ENCODE measurements at places on chromosomes 4 and X.

DNA sequence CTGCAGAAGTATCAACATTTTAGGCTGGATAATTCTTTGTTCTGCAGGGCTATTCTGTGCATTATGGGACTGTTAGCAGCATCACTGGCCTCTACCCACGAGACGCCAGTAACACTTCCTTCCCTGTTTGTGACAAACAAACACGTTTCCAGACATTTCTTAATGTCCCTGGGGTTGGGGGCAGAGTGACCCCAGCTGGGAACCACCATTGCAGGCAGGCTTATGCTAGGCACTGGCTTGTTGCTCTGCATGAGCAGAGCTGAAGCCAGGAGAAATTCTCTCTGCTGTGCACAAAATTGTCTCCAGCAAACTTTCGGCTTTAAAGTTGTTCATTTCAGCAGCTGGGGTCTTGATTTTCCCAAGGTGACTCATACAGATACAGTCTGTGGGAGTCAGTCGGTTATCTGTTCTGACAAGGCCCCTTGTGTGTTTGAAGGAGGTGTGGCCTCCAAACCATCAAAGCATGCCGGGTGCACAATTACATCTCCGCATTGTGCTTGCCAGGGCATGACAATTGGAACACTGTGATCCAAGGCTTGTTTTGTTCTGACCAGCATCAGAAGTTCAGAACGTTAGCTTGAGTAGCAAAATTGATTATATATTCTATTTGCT is 156.4 kb upstream of the BOD1L1 start:
- DNase-seq, result no peak

DNA sequence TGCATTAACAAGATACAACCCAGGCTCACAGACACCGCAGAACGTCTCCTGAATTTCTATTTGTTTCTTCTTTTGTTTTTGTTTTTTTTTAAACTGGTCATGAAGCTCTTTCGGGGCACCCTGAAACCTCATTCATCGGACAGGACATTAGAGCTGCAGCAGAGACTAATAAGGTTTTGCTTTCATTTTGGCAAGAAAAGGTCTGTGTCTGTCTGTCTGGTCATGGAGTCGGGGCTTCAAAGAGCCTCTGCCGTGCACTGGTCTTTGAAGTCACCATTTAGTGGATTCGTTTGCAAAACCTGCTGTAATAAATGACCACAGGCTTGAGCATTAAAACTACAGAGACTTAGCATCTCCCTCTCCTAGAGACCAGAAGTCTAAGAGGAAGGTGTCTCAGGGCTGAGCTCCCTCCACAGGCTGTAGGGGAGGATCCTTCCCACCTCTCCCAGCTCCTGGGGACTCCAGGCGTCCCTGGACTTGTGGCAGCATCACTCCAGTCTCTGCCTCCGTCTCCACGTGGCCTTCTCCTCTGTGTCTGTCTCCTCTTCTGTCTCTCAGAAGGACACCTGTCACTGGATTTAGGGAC is 247.5 kb downstream of the CRLF2 start:
- DNase-seq, result no peak

GRCh38 chr4:21699446-21699845 is 249.1 kb downstream of the KCNIP4 start:
- no peak for DNase-seq

- no peak for DNase-seq
These were observed 53.7 kb downstream of the CLDN22 start for GRCh38 chr4:183266371-183266770.

GRCh38 chr4:3292571-3293400 is at the start of gene RGS12:
Gene RGS12, plus strand, starts transcription at chr4:3293021. Its CDS starts 23,150 bp downstream, at chr4:3316171.
- peak; percentile 89 for DNase-seq

DNA sequence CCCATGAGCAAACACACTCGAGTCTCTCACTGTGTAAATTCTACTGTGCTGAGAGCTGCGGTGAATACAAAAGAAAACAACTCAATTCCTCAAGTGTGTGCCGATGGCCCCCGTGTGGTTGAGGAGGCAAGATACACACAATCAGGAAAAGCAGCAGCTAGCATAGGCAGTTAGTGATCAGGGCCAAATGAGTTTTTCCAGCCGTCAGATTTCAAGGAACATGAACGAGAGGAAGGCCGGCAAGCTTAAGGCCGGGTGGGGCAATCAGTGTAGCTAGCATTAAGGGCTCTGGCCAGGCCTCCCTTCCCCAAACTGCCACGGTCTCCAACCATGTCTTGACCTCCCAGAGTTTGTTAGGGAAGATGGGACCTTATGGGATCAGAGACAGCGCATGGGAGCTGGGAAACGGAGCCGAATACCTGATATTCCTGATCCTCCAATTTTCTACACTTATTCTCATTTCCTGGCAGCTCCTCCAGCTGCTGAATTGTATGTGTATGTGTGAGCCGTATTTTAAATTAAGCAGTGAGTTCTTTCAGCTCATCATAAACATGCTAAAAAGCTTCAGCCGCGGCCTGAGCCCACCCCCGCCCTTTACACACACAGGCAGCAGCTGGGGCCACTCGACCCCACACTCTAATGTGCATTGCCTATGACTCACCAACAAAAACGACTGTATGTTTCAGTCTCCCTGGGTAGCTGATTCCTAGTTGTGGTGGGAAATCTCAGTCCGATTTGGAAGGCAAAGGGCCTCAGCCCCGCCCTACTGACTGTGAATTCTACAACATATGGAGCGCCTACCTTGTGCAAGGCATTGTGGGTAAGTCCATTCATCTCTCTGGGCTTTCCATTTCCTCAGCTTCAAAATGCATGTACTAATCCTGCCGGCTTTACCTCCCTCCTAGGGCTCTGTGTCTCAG is 59.9 kb downstream of the RTL9 start:
- no peak for DNase-seq

DNA sequence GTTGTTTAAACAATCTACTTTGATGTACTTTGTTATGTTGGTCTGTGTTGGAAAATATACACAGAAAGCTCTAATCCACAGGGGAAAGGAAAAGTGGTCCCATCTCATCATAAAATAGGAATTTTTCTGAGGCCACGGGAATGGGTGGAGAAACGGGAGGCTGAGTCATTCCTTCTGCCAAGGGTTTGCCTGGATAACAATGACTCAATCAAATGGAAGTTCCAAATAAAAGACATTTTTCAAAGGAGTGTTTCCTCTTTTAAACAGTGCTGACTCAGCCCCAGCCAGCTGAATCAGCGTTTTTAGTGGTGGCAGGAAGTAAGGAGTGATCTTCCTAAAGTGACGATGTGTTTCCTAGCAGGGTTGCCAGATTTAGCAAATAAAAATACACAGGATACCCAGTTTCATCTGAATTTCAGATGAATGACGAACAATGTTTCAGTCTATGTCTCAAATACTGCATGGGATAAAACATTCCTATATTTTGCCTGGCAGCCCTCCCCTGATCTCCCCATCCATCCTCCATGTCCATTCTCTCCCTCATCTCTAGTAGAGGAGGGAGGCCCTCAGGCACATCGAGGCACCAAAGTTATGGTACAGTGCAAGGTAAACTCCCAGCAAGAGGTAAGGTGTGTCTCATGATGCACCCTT is 345.4 kb upstream of the GATB start:
- DNase-seq, result no peak

- DNase-seq, result peak; percentile 68
These were observed 82.4 kb upstream of the HPRT1 start for GRCh38 chrX:134377537-134377936.

DNA sequence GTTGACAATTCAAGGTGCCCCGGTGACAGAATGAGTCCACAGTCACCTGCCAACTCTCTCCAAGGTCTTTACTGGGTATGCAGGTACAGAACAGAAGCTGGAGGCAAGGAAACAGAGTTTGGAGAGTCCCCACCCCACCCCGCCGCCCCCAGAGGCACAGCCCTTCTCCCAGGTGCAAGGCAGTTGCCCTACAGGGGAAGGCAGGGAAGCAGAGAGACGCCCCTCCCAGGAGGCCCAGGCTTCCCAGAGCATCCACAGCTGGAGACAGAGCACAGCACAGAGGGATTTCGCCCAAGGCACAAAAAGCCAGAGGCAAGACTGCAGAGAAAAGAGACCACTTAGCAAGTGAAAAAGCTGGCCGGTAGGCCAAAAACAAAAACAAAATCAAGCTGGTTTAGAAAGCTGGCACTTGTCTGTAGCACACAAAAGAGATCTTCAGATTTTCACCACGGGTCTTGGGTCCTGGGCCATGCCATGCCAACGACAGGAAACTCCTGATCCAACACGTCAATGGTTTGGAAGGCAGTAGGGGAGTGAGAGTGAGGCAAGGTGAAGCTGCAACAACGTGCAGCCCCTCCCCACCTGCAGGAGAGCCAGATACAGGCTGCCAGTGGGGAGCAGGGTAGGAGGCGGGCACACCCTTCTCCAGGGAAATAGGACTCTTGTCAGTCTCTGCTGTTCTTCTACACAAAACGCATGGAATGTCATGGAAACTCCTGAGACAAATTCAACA is 113.3 kb downstream of the AFAP1 start:
- no peak for DNase-seq

DNA sequence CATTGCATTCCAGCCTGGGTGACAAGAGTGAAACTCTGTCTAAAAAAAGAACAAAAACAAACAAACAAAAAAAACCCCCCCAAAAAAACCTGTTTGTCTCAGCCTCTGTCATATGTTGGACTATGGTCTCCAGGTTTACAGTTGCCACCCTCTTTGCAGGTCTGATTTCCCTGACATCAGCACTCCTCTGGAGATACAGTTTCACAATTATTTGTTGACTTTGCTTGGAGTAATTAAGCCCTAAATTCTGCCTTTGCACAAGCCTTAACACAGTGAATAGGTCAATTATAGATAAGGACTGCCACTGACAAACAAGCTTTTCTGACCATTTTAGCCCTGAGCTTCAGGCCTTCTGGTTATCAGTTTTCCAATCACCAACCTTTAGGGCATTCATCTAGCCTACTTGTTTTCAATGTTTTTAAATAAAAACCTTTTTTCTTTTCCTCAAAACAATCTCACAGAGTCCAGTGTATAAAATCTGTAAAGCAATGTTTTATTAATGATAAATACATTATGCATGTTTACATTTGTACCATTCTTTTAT is 20.4 kb upstream of the MAPK10 start:
- DNase-seq, result no peak

DNA sequence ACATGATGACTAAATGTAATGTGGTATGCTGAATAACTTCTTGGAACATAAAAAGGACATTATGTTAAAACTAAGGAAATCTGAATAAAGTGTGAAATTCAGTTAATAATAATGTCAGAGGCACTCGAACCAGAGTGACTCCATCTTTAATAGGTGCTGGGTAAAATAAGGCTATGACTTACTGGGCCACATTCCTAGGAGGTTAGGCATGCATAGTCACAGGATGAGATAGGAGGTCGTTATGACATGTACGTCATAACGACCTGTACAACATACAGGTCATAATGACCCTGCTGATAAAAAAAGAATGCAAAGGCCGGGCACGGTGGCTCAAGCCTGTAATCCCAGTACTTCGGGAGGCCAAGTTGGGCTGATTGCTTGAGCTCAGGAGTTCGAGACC is 28.9 kb upstream of the OPHN1 start:
- no peak for DNase-seq

DNA sequence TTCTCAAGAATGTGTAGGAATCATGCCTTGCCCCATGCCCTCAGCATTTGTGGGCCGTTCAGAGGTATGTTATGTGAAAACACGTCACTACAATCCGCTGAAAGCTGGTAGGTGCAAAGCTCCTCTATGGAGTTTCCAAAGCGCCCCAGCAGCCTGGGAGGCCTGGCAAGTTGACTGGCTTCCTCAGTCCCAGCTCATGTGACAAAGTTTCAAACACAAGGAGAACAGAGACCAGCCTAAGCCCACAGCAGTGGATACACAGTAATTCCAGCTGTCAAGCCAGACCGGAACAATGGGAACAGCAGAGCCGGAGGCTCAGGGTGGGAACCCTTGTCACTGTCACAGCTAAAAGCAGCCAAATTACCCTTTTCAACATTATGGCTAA is 33.5 kb downstream of the NAT8L start:
- no peak for DNase-seq

DNA sequence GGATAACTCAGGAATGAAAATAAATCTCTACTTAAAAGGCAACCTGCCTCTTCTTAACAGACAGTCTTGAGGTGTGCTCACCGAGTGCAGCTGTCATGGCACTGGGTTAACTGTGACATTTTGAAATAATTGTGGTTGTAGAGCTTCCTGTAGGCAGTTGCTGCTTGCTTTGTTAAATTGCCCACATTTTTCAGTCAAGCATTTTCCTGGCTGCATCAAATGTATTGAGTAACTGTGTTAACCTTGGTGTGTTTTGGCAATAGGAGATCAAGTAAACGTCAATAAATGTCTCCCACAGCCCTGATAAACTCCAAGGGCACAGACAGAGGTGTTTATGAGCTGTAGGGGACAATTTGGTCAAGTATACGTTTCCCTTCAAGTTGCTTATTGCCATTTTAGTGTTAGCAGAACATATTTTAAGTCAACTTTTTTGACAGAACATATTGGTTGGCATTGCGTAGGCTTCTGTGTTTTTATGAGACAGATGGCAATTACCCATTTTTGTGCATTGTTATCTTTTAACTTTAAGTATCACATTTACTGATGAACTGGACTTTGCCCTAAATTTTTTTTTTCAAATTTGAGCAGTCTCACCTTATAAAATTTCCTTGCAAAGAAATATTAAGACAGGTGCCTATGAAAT is 527.4 kb downstream of the C4orf33 start:
- DNase-seq, result no peak

GRCh38 chrX:7146703-7147412 is 654 bp upstream of the STS start:
- DNase-seq, result peak; percentile 33

GRCh38 chr4:120865985-120866384 is 56.5 kb downstream of the PRDM5 start:
- DNase-seq, result no peak

- DNase-seq, result peak; percentile 4
These were observed 244.1 kb downstream of the RAB28 start for GRCh38 chr4:13240066-13240465.

Measured in activated CD4-positive, alpha-beta T cell treated with anti-CD3 and anti-CD28 coated beads, Interleukin-2, amount 50 U/mL, for 16 hours (primary cell).